ENCODE measurements at places on chromosomes 1 and 21. TPM values are rescaled to one million over a fixed set of nuclear protein-coding genes. Genes with fewer than 3 reads are reported as not detected.

Gene KCNH1
- total RNA-seq = not detected

Gene MANEAL
- total RNA-seq = 0.66 TPM

Gene AADACL3
- not detected for total RNA-seq

Gene F13B
- total RNA-seq = not detected

Gene EMC1
- 39.9 TPM for total RNA-seq

Gene GJC2
- total RNA-seq = 0.70 TPM

Gene S100A6
- total RNA-seq = 201 TPM

Gene CSF3R
- 1.3 TPM for total RNA-seq

Gene KIAA0040
- 27.0 TPM for total RNA-seq

Gene PIGR
- total RNA-seq = not detected

Gene PRRX1
- total RNA-seq = not detected

Gene ZNF695
- not detected for total RNA-seq

Gene INSRR
- not detected for total RNA-seq

Gene DCAF6
- 24.7 TPM for total RNA-seq

Gene LRP8
- 9.9 TPM for total RNA-seq

Gene FAM3B
- not detected for total RNA-seq

Gene FAM89A
- total RNA-seq = 9.0 TPM

Gene LINGO4
- not detected for total RNA-seq

Gene ABL2
- 10.3 TPM for total RNA-seq

Gene RNU1-4
- total RNA-seq = 2,341 TPM

Gene MYOC
- total RNA-seq = not detected

Gene ANGPTL3
- not detected for total RNA-seq

Gene PIGK
- 17.7 TPM for total RNA-seq
